ENCODE measurements at places on chromosomes 5 and 9.

DNA sequence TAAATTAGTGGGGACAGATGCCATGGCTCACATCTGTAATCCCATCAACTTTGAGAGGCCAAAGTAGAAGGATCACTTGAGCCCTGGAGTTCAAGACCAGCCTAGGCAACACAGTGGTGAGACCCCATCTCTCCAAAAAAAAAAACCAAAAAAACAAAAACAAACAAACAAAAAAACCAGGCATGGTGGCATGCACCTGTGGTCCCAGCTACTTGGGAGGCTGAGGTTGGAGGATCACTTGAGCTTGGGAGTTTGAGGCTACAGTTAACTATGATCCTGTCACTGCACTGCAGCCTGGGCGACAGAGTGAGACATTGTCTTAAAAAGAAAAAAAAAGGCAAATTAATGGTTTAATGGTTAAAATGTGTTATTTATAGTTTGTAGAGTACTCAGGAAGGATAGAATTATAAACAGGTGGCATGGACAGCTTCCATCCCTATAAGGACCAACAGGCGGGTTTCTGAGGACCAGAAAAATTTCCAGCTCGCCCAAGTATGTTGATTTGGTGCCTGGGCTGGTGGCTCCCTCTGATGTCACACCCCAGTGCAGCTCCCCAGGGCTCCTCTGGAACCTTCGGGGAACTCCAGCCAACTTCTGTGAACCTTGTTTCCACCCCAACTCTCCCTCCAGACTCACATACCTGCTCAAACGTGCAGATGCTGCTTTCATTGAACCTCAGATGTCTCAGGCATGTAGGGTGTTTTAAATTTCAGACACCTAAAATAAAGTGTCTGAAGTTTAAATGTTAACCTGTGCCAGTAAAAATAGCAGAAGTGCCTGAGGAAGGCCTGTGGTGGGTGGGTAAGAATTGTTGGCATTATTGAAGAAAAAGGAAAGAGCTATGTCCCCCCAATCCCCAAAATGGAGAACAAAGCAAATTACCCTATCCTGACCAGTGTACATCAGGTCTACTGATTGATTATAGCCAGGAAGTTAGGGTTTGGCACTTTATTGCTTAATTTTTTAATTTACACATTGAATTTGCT is 69.0 kb downstream of the TRIO start:
- no peak for DNase-seq

DNA sequence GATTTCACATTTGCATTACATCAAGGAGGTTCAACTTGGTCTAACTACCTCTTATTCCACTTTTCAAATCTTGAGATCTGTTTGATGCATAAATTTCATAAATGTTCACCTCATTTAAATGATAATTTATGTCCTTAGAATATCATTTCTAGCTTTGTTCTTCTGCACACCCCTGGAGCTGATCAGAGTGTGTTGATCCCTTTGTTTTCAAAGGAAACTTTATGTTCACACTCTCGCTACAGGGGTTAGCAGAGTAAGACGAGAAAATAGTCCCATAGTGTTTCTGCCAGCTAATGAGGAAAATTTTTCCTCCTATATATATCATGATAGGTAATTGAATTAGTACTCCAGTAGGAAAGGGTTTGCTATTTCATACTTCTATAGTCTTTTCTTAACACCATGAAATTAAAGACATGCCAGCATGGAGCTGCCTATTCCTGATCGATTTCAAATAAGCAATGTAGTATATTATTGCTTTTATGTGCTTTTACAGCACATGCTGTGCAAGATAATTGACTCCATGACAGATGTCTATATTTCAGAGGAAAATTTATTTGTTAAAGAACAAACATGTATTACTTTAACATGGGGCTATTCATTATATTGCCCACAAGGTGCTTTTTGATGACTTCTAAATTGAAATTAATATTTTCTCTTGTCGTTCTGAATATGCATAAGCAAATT is 4.8 kb upstream of the PAM start:
- DNase-seq = no peak

DNA sequence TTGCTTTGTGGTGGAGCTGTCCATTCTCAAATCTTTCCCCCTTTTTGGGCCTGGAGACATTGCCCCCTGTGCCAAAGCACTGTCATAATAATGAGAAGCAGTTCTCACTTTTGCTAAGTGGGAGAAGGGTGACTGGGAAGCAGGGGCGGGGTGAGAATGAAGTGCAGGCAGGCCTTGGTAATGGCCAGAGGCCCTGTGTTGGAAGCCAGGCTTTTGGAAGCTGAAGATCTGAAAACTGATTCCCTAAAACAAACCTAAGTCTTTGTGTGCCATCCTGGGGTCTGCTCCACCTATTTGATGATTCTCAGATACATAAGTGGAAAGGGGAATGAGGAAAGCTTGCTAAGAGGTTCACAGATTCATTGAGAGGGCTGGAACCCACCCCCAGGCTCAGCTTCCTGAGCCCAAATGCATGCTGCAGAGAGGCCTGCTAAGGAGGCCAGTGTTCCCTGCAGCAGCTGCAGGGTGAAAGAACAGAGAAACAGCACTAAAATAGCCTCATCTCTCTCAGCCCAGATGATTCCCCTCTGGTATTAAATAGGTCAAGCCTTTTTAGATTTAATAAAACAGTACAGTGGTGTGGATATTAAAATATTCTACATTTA is 75.0 kb downstream of the NSG2 start:
- no peak for DNase-seq

DNA sequence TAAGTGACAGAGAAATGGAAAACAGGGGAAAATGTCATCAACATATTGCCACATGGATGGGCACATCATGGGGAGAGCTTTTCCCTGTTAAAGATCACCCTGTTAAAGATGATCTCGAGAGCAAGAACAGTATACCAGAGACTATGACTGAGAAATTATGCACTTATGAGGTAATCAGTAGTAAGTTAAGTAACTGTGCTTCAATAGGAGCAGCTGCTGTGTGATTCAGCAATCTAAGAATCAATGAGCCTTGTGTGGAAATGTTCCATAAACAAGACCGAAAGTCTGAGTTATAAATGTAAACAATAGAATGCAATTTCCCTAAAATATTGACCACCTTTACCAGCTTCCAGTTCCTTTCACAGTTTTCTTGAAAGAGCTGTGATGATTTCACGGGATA is 582.3 kb downstream of the CAAP1 start:
- DNase-seq = no peak

GRCh38 chr5:141758310-141758998 is 76.4 kb upstream of the ARAP3 start:
- no peak for DNase-seq

- no peak for DNase-seq
Measured at GRCh38 chr9:122055701-122056100, 37.4 kb downstream of the TTLL11 start.

- no peak for DNase-seq
Measured at GRCh38 chr5:95554331-95554646, 488 bp downstream of the SKIC3 start.

- no peak for DNase-seq
Measured at GRCh38 chr5:156182174-156182967, 144.6 kb upstream of the SGCD start.

All from activated CD8-positive, alpha-beta memory T cell treated with anti-CD3 and anti-CD28 coated beads for 24 hours (primary cell).